GM12891 (cell line): ENCODE measurements at places on chromosomes 7 and 10.

- DNase-seq = no peak
These were observed 7.2 kb downstream of the ZKSCAN1 start for GRCh38 chr7:100022621-100023020.

- DNase-seq = no peak
These were observed 28.1 kb downstream of the MCU start for GRCh38 chr10:72719941-72720592.

DNA sequence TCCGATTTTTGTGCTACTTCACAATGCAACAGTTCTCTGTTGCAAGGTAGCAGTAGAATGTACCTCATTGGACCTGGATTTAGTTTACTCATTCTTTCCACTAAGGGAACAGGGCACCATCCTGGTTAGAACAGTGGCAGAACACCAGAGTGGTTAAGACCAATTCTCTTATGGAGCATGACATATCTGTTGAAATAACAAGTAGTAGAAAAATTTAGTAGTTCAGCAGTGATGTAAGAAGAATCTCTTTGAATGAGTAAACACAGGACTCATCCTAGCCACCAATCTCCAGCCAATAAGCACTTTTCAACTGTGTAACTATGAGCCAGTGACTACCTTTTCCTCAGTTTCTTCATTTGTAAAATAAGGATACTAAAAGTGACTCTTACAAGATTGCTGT lies 2.4 kb downstream of the ANKRD22 start:
- DNase-seq = no peak

GRCh38 chr7:158273138-158273651 lies 314.4 kb downstream of the PTPRN2 start:
- no peak for DNase-seq

DNA sequence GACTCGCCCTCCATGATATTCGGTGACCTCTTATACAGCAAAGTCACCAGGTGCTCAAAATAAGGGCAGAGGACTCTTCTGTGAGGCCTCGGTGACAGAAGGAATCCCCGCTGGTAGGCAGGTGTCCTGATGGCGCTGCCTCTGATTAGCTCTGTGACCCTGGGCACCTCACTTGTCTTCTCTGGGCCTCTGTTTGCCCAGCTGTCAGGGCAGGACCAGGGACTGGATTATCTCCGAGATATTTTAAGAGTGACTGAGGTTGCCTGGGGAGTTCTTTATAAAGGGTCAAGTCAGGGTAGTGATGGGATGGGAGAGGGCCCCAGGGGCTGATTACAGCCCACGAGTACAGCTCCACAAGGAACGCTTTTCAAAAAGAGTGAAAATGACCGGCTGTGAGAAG lies 70.9 kb upstream of the SAMD8 start:
- no peak for DNase-seq

DNA sequence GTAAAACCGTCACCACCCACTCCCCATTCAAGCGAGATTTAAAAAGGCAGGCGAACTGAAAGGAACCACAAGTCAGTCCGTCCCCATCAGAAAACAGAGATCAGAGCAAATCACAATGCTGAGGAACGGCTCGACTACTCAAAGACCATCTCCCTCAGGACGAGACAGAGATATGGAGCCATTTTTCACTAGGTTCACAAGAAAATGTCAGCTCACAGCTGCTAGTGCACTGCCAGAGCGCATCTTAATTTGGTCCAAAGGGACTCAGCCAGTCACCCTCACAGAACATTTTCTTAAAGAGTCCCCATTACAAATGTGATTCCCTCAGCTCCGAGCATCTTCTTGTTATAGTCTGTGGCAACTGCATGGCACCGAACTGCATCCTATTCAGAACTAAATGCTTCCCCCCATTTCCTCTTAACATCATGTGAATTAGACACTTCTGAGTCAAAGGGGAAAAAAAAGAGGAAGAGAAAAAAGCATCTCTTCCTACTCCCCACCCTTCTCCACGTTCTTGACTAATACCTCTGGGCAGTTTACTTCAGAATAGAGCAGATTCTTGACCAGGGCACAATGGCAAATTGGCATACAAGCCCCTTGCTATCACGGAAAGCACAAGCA lies 683.9 kb downstream of the MAGI2 start:
- no peak for DNase-seq

GRCh38 chr7:139060695-139061237 lies 24.9 kb upstream of the ZC3HAV1L start:
- DNase-seq = no peak

- no peak for DNase-seq
These were observed 112.2 kb downstream of the VIM start for GRCh38 chr10:17340144-17340829.

GRCh38 chr10:72746426-72747363 lies 54.8 kb downstream of the MCU start:
- DNase-seq = no peak

DNA sequence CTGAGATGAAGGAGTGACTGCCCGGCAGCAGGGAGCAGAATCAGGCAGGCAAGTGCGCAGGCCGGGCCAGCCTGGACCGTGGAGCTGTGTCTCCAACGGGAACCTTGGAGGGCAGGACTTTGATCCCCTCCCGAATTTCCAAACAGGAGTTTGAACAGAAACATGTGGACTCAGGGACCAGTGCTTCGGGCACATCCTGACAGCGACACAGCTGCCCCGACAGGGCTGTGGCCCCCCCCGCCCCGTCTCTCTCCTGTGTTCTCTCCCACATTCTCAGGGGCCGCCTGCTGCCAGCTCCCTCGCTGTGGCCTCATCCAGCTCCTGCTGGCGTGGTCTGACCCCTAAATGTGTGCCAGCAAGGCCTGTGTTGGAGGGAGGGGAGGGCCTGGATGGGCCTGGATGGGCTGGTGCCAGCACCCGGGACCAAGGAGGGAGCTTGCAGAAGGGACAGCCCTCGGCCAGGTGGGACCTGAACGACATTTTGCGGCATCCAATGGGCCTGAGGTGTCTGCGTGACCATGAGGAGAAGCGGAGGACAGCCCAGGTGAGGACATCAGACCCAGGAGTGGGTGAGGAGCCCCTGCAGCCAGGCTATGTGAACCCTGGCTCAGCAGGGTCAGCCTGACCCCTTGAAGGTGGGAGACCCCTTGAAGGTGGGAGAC lies 222.9 kb downstream of the DNAJB6 start:
- DNase-seq = no peak

GRCh38 chr7:29013082-29013695 lies 55.1 kb upstream of the TRIL start:
- no peak for DNase-seq

DNA sequence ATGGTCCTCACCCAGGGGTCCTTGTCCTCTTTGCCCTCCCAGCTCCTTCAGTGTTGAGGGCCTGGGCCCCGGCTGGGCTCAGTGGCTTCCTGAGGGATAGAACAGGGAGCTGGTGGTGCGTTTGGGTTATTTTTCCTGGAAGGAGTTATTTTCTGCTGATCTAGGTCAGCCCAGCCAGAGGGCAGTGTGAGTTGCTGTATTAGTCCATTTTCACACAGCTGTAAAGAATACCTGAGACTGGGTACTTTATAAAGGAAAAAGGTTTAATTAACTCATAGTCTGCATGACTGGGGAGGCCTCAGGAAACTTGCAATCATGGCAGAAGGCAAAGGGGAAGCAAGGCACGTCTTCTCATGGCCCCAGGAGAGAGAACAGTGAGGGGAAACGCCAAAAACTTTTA lies 122.4 kb upstream of the PCBD1 start:
- DNase-seq = no peak

GRCh38 chr7:142033154-142033553 lies 37.5 kb downstream of the MGAM start:
- no peak for DNase-seq

- DNase-seq = no peak
These were observed 110.2 kb downstream of the ST8SIA6 start for GRCh38 chr10:17344206-17344605.

DNA sequence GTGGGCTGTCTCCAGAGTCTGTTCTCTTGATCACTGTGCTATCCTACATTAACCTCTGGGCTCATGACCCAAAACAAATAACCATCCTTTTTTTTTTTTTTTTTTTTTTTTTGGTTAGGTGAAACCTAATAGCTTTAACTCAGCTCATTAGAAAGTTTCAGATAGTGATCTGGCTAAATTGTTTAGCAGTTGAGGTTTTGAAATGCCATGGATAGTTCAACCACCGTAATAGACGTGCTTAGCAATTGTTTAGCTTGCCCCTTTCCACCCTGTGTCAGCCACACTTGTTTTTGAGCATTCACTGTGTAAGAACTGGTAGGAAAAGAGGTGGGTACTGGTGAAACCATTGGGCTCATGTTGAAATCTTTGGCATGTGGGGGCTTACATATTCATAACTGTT lies 3.8 kb downstream of the PLCE1 start:
- DNase-seq = no peak

GRCh38 chr7:93551063-93551895 lies 23.2 kb downstream of the CALCR start:
- no peak for DNase-seq

- no peak for DNase-seq
These were observed 24.0 kb downstream of the COL26A1 start for GRCh38 chr7:101386558-101387231.

DNA sequence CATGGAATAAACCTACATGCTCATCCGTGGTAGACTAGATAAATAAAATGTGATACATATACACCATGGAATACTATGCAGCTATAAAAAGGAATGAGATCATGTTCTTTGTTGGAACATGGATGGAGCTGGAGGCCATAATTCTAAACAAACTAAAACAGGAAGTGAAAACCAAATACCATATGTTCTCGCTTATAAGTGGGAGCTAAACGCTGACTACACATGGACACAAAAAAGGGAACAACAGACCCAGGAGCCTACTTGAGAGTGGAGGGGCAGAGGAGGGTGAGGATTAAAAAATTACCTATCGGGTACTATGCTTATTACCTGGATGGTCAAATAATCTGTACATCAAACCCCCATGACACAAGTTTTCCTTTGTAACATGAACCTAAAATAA lies 68.7 kb upstream of the SEC61G start:
- no peak for DNase-seq

GRCh38 chr10:77350134-77350533 lies 287.5 kb downstream of the KCNMA1 start:
- DNase-seq = no peak

GRCh38 chr10:83725567-83725966 lies 413.7 kb upstream of the GHITM start:
- no peak for DNase-seq

DNA sequence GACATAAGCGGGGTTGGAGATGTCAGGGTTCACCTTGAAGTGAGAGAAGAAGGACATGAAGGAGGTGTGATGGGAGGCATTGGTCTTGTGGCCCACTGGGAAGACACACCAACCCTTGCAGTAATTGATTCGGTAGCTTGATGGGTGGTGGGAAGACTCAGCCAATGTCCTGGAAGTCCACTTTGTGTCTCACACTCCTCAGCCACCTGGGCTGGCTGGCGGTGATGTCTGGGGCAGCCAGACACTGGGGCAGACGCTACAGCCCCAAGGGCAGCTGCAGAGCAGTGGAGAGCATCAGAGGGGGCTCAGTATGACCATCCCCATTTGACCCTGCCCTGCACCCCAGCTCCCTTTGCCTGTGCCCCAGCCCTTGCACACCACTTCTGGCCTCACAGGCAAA lies 16.7 kb upstream of the DRGX start:
- no peak for DNase-seq

DNA sequence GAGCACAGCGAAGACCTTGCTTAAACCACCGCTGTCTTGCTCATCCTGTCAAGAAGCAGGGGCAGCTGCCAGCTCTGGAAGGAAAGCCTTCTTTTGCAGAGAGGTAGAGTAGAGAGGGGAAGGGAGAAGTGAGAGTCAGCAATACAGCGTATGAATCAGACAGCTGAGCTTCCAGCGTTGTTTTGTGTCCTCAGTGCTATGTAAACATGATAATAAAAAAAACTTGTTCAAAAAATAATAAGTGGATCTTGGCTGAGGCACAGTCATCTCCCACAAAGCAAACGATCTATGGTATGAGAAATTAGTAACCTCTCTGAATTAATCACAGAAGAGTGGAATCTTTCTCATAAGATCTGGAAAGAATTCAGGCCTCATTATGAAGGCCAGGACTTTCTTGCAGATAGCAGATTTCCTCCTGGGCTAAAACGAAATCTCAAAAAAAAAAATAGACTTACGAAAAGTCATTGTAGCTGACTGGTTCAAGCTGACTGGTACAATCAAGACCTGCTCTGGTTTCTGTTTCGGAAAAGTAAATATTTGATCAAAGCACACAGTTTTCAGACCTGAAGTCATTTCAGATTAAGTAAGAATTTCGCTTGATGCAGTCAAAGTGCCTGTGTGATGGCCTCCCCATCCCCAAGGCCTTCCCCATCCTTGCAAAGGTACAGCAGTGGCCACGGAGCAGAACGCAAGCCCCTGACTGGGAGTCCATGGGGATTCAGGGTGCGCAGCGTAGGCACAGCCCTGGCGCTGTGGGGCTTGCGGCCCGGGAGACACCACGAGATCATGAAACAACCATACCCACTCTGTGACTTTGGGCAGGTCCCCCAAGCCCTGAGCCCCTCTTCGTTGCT lies 29.4 kb downstream of the CHST15 start:
- DNase-seq = no peak

GRCh38 chr7:93231799-93232672 lies at the start of gene VPS50:
VPS50 (plus strand) TSS chr7:93232366; CDS start chr7:93232468, 102 bp downstream.
- DNase-seq = peak; percentile 49

GRCh38 chr7:74572301-74572979 lies 85.1 kb upstream of the GTF2I start:
- no peak for DNase-seq

GRCh38 chr10:77666821-77667220 lies 29.2 kb upstream of the KCNMA1 start:
- no peak for DNase-seq

GRCh38 chr10:117365612-117366011 lies 9.6 kb downstream of the PDZD8 start:
- DNase-seq = no peak

DNA sequence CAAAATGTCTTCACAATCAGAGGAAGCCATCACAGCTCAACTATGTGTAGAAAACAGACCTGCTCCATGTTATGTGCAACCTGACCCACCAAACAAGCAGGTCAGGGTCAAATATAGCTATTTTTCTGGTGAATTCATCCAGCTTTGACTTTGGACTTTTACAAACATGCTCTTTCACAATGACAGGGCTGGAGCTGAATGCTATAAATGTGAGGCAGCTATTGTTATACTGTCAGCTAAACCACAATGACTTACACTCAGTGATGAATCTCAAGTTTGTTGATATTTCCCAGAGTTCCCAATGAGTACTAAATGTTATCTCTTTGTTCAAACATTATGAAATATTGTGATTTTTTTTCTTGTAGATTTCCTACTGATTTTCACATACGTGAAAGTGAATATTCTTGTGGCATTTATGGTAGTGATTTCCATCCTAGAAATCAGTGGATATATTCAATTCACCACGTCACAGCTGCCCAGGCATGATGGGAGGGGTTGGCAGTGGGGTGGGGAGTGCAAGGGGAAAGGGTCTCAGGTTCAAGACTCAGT lies 2.5 kb upstream of the ITIH2 start:
- DNase-seq = no peak

GRCh38 chr7:73921623-73922528 lies 60.9 kb downstream of the TMEM270 start:
- no peak for DNase-seq

- DNase-seq = no peak
These were observed 34.7 kb downstream of the GRID1 start for GRCh38 chr10:86331861-86332260.
